ENCODE measurements at places on chromosomes 5 and 9.

- peak; percentile 25 for DNase-seq
Observed at GRCh38 chr9:95497772-95498171, 19.0 kb downstream of the PTCH1 start.

DNA sequence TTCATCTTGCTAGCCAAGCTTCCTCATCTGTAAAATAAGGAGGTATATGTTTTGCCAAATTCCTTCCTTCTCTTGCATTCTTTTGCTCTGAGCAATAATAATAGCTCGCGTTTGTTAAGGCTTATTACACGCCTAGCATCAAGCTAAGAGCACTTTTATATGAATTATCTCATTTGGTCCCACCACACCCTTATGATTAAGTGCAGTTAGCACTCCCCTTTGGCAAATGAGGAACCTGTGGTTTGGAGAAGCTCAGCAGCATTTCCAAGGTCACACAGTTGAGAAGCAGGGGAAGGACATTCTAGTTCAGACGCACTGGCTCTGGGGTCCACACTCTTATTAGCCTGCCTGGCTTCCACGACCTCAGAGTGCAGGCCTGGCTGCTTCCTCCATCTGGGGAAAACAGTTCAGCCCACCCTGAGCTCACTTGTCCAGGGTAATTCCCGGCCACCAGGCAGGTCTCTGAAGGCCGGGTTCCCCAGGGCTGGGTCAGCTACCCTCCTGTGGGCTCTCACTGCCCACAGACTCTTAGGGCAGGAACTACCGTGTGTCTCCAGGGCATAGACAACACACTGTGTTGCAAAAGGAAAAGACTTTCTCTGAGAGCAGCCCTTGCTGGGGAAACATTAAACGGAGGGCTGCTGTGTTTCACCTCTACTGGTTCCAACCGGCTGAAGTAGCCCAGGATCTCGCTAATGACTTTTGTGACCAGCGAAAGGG is 9.9 kb upstream of the FBP1 start:
- peak; percentile 61 for DNase-seq

DNA sequence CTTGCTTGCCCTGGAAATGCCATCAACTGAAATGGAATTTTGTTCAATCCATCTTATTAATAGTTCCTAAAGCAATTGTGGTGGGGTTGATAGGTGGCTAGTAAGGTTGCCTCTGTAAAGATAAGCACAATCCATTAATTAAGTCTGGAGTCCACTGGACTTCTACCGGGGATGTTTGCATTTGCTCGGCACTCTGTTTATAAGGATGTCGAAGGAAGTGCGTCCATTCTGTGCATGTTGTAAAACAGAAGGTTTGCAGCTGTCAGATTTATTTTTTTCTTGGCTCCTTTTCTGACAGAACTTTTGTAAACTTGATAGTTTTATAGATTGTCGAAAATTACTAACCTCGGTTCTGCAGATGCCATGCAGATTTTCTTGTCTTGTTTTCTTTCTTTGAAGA is 12.8 kb upstream of the TNFAIP8 start:
- peak; percentile 56 for DNase-seq

DNA sequence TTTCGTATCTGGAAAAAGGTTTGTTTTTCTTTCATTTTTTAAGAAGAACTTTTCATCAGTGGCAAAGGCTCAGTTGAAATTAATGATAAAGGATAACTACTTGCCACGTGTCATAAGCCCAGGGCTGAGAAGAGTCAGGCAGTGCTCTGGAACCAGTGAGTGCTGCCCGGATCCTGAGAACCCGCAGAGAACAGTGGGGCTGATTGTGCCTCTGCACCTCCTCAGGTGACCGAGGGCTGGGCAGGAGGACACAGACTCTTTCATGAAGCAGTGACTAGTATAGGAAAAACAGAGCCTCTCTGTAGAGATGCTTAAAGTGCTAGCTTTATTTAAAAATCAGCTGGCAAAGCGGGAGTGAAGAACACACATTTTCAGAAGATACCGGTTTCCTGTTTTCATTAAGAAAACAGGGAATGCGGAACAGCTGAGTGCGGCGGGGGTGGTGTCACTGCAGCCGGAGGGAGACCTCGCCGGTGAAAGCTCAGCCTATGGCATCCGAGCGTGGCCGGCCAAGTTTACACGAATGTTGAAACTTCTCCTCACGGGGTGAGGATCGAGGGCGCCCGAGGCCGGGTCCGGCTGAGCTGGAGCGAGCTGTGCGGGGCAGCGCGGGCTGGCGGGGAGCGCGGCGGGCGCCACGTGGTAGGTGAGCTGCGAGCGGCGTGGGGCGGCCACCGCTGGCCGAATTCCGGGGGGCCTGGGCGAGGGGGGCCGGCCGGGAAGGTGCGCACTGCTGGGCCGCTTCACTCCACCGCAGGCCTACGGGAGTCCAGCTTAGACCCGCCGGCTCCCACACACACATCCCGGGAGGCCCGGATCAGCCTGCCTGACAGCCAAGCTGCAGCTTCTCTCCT is 134.7 kb upstream of the DMRT1 start:
- peak; percentile 58 for DNase-seq

GRCh38 chr5:22965960-22966359 is 112.8 kb upstream of the CDH12 start:
- no peak for DNase-seq

DNA sequence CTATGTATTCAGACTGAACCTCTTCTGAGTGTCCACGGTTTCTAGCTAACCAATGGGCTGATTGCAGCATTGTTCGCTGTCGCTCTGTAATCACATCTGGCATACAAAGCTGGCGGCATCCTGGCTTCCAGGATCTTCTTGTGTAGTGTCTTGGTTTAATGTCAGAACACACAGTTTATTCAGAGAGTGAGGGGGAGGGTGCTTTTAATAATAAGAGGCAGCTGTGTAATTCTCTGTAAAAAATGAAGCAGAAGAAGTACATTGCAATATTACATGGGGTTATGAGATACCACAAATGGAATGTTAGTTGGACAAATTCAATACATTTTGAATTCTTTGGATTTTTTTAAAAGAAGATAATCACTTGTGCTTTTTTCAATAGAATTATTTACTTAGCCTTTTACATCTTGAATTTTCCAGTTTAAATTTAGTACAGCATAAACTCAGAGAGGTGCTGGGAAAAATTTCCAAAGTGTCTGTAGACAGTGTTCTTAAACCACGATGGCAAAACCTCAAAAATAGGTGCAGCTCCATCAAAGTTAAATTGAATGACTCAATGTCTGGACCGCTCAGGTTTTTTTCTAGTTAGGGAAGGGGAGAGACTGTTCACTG is 206.0 kb downstream of the PCSK1 start:
- DNase-seq = peak; percentile 97

- no peak for DNase-seq
Observed at GRCh38 chr9:101706261-101706798, 32.1 kb downstream of the GRIN3A start.

DNA sequence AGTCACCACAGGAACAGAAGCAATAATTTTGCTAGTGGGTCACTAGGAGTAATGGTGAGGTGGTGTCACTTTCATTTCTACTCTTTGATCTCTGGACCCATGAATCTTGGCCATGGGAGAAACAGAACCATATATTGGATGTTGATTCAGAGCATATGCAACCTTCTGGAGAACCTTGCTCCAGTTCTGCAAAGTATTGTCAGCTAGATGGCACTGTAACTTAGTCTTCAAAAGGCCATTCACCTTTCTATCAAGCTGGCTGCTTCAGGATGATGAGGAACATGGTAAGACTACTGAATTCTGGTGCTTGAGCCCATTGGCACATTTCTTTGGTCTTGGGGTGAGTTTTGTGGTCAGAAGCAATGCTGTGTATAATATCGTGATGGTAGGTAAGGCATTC is 129.1 kb upstream of the FBN2 start:
- no peak for DNase-seq

DNA sequence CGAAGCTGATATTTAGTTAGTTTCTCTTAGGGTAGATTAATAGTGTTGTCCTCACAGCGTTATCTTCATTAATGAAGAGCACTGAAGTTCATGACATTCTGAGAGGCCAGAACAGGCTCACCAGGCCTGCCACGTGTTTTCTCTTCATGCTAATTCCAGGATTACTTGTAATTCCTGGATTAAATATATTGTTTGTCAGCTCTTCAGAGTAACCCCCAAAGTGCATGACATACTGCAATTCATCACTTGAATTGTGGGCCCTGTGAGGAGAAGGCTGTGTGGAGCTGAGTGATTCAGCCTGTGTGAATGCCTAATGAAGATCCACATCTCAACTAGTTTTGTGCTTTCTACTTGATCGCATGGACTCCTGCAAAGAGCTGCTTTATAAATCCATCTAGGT is 401.0 kb upstream of the ADAMTSL1 start:
- no peak for DNase-seq
